Stimulated activated CD4-positive, alpha-beta T cell treated with anti-CD3 and anti-CD28 coated beads, Interleukin-4, amount 100 ng/mL, for 48 hours (primary cell): ENCODE measurements at places on chromosomes 5 and 9.

DNA sequence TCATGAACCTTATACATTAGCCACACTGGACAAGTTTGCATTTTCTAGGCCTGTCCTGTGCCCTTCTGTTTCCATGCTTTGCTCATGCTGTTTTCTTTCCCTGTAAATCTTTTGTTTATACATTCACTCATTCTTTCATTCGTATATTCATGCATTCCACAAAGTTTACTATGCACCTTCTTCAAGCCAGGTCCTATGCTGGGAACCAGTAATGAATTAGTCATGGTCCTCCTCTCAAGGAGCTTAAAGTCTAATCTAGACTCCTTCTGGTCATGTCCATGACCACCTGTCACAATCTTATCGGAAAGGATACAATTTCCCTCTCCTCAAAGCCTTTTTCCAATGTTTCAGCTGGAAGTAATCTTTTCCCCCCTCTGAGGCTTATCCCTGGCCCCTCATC is 9.1 kb upstream of the XPA start:
- DNase-seq: no peak

DNA sequence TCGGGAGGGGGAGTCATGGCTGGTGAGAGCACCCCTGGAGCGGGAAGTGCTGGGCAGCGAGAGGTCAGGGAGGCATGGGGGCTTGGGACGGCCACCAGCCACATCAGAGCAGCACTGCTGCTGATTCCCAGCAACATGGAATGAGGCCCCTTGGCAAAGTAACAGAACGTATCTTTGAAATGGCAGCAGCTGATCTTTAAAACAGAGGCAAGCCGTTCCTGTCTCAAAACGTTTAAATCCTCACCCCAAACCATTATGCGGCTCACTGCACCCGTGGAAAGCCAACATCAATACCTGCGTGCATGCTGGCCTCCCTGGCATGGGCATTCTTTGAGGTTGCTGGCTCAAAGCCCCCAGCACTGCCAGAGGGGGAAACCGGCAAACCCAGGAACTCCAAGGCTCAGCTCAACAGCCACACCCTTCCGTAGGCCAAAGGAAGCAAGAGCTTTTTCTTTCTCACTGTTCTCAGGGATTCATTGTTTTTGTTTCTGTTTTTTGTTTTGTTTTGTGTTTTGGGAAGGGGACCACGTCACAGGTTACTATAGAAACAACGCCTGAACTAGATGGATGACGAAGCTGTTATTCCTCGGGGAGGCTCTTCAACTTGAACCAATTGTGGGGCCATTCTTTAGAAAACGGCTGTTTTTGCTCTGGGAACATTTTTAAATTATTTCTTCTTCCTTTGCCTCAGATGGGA is 28.1 kb upstream of the OBP2B start:
- no peak for DNase-seq

GRCh38 chr5:90367879-90368278 is 41.7 kb downstream of the CETN3 start:
- DNase-seq: no peak

GRCh38 chr5:143571642-143572624 is 168.4 kb upstream of the NR3C1 start:
- DNase-seq: no peak

GRCh38 chr5:71695071-71695470 is 24.0 kb upstream of the CARTPT start:
- DNase-seq: no peak

GRCh38 chr9:86807367-86807976 is 139.8 kb downstream of the GAS1 start:
- no peak for DNase-seq
